Endothelial cell of umbilical vein (primary cell): ENCODE measurements at places on chromosomes 5 and 9. TPM values are rescaled to one million over a fixed set of nuclear protein-coding genes. Genes with fewer than 3 reads are reported as not detected.

SOHLH1 gene
- not detected in 2 replicates for total RNA-seq

TYRP1 gene
- not detected in 2 replicates for total RNA-seq

RNF183 gene
- total RNA-seq = not detected in 2 replicates

BRINP1 gene
- total RNA-seq = not detected in 2 replicates

PCDHGA9 gene
- total RNA-seq = 3.5 and 3.9 TPM in 2 replicates

GPR151 gene
- not detected in 2 replicates for total RNA-seq

EQTN gene
- not detected in 2 replicates for total RNA-seq

PAEP gene
- total RNA-seq = not detected in 2 replicates

GAPVD1 gene
- 49.2 and 53.2 TPM in 2 replicates for total RNA-seq

PCDHB15 gene
- total RNA-seq = 0.55 and 0.69 TPM in 2 replicates

IL9 gene
- total RNA-seq = not detected in 2 replicates

LECT2 gene
- total RNA-seq = not detected in 2 replicates

GABBR2 gene
- 6.3 and 9.2 TPM in 2 replicates for total RNA-seq

MYOT gene
- total RNA-seq = not detected in 2 replicates

F12 gene
- 1.00 and 1.4 TPM in 2 replicates for total RNA-seq

C5orf52 gene
- total RNA-seq = not detected in 2 replicates

CCNJL gene
- 17.4 and 20.0 TPM in 2 replicates for total RNA-seq

SAXO1 gene
- not detected in 2 replicates for total RNA-seq

NR2F1-AS1 gene
- total RNA-seq = 13.8 and 15.2 TPM in 2 replicates

PHF24 gene
- total RNA-seq = not detected in 2 replicates

SELENOP gene
- total RNA-seq = 1.5 TPM in 1 of 2 replicates, not detected in the other

ADAMTSL1 gene
- total RNA-seq = 16.9 and 18.4 TPM in 2 replicates

FAT2 gene
- total RNA-seq = not detected in 2 replicates

FAM151B gene
- total RNA-seq = 2.0 and 2.6 TPM in 2 replicates

ADAMTS19 gene
- total RNA-seq = not detected in 2 replicates

ADAMTS12 gene
- 0.88 TPM in 1 of 2 replicates, not detected in the other for total RNA-seq

BTNL3 gene
- not detected in 2 replicates for total RNA-seq

SMU1 gene
- total RNA-seq = 21.7 and 22.2 TPM in 2 replicates

ST8SIA4 gene
- 25.0 and 28.3 TPM in 2 replicates for total RNA-seq

TMEM215 gene
- total RNA-seq = not detected in 2 replicates

PPP3R2 gene
- not detected in 2 replicates for total RNA-seq

ZFP2 gene
- total RNA-seq = 0.21 and 0.75 TPM in 2 replicates

SAPCD2 gene
- 24.3 and 27.8 TPM in 2 replicates for total RNA-seq

ZDHHC21 gene
- 21.0 and 25.9 TPM in 2 replicates for total RNA-seq

KCNMB1 gene
- total RNA-seq = 0.29 TPM in 1 of 2 replicates, not detected in the other

KCNV2 gene
- total RNA-seq = not detected in 2 replicates
